Lower lobe of right lung (tissue), 2 donors: ENCODE measurements at places on chromosomes 7 and 10.

GRCh38 chr7:34952822-34953221 is 84.5 kb downstream of the DPY19L1 start:
- H3K4me1 ChIP-seq: no peaks in the 10 kb centered on the region
- H3K27ac ChIP-seq: no peak overlapping the region
- no peak overlapping the region for H3K4me3 ChIP-seq
- DNase-seq: no peak
- H3K36me3 ChIP-seq: peaks cover 9% of the 10 kb centered on the region

DNA sequence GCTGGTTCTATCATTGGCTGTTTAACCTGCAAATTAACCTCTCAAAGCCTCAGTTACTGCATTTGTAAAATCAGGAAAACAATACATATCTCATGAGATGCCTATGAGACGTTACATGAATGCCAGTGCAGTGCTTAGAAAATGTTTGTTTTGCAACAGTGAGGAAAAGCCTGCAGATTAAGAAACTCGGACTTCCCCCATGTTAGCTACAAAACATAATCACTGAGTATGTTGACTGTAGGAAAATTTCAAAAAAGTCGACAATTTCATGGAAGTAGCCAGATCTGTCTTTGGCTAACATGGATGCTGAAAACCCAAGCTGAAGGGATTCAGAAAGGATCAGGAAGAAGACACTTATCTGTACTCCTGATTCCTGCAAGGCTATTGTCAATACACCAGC is 121.4 kb downstream of the TRIL start:
- H3K4me1 ChIP-seq: peaks cover 8% of the 10 kb centered on the region
- H3K4me3 ChIP-seq: no peak overlapping the region
- no peaks in the 10 kb centered on the region for H3K36me3 ChIP-seq
- H3K27me3 ChIP-seq: no peaks in the 10 kb centered on the region
- no peak overlapping the region for H3K27ac ChIP-seq
- no peak for DNase-seq

- H3K36me3 ChIP-seq: no peaks in the 10 kb centered on the region
- H3K4me1 ChIP-seq: no peaks in the 10 kb centered on the region
- no peak overlapping the region for H3K4me3 ChIP-seq
- no peak overlapping the region for H3K27ac ChIP-seq
Observed at GRCh38 chr10:55550236-55550635, 749.2 kb upstream of the PCDH15 start.

GRCh38 chr7:74025730-74026129 is 2.2 kb upstream of the ELN start:
- H3K27me3 ChIP-seq: peaks cover 33% of the 10 kb centered on the region
- no peak overlapping the region for H3K4me3 ChIP-seq
- peaks cover 50% of the 10 kb centered on the region for H3K4me1 ChIP-seq
- no peak overlapping the region for H3K27ac ChIP-seq

- no peak overlapping the region for H3K27ac ChIP-seq
- peaks cover 9% of the 10 kb centered on the region for H3K4me1 ChIP-seq
- no peaks in the 10 kb centered on the region for H3K36me3 ChIP-seq
- no peak overlapping the region for H3K4me3 ChIP-seq
Observed at GRCh38 chr7:76261931-76262330, 40.5 kb upstream of the HSPB1 start.

DNA sequence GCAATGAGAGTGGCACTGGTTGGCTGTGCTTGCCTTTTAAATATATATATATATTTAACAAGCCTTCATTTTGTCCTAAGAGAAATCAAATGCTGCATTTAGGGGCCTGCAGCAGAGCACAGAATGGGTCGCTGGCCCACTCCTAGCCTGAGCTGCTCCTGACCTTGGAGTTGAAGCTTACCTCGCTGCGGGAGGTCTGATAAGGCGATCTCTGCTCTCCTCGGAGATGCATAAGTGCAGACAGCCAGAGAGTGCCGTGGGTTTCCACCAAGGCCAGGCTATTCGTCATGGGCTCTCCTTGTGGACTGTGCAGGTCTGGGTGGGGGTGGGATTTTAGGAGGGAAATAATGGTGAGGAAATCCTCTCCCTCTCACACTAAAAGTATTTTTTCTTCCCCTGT is 99.5 kb upstream of the IKZF1 start:
- H3K27ac ChIP-seq: no peak overlapping the region
- no peak for DNase-seq
- peaks cover 13% of the 10 kb centered on the region for H3K4me1 ChIP-seq
- no peaks in the 10 kb centered on the region for H3K36me3 ChIP-seq
- H3K4me3 ChIP-seq: no peak overlapping the region
- H3K27me3 ChIP-seq: no peaks in the 10 kb centered on the region

DNA sequence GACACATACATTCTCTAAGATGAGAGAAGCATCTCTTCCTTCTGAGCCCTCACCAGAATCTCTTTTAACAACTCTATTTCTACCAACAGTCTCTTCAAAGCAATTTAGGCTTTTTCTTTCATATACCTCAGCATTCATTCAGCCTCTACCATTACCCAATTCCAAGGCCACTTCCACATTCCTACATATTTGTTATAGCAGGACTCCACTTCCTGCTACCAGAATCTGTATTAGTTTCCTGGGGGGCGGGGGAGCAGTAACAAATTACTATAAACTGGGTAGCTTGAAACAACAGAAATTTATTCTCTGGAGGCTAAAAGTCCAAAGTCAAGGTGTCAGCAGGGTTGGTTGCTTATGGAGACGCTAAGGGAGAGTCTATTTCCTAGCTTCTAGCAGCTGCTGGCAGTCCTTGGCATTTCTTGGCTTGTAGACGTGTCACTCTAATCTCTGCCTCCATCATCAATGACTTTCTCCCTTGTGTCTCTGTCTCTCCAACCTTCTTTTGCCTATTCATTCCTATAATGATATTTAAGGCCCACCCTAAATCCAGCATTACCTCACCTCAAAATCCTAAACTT is 7.4 kb downstream of the PRPS1L1 start:
- no peaks in the 10 kb centered on the region for H3K27me3 ChIP-seq
- no peak overlapping the region for H3K4me3 ChIP-seq
- no peak overlapping the region for H3K27ac ChIP-seq
